ENCODE measurements at places on chromosomes 3 and 15.
A peak's percentile ranks its signal among the peaks of the same experiment; 100 is the strongest.

- no peak for DNase-seq
These were observed 325.2 kb downstream of the ZBBX start for GRCh38 chr3:167054926-167055325.

- DNase-seq: no peak
These were observed 6.0 kb downstream of the PHLDB2 start for GRCh38 chr3:111864821-111865656.

- DNase-seq: no peak
These were observed 5.5 kb upstream of the GP5 start for GRCh38 chr3:194404365-194405140.

DNA sequence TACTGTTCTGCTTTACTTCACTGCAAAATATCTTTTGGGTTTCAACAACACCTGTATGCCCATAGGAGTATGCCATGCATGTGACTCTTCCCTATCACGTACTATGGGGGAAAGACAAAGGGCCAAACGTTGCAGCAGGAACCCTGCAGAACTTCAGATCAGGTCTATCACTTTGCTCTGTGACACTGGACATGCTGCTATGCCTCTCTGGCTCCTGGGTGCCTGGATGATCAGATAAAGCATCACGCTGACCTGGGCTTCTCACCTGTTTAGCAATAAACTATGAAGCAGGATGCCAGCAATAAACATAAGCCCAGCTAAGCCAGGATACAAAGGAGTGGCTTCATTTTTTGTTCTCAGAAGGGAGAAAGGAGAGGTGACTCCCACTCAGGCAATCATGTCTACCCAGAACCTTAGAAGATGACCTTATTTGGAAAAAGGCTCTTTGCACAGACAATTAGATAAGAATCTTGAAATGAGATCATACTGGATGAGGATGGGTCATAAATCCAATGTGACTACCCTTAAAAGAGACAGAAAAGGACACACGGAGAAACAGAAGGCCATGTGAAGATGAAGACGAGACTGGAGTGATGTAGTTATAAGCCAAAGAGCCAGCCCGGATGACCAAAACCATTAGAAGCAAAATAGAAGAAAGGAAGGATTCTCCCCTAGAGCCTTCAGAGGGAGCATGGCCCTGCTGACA is 19.3 kb downstream of the POMGNT2 start:
- DNase-seq: no peak

DNA sequence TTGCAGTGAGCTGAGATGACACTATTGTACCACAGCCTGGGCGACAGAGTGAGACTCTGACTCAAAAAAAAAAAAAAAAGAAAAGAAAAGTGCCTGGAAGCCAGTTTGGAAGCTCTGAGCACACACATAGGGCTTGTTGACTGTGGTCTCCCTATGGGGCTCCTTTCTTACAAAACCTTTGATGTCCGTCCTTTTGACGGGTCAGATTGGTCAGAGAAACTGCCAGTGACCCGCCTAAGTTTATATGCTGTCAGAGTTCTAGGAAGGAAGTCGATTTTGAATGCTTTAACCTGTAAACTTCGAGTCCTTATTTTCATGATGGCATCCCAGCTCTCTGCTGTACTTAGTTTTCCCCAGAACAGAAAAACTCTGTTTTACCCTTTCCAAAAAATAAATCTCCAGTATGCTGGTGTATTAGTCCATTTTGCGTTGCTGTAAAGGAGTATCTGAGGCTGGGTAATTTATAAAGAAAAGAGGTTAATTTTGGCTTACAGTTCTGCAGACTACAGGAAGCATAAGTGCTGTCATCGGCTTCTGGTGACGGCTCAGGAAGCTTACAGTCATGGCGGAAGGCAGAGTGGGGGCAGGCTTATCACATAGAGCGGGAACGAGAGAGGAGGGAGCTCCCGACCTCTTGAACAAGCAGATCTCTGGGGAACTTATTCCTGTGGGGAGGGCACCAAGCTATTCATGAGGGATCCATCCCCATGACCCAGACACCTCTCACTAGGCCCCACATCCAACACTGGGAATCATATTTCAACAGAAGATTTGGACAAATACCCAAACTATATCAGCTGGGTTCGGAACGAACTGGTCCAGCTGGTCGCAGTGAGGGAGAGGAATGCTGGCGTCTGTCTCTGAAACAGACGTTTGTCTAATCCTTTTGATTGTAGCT is 72.3 kb downstream of the LMLN start:
- DNase-seq: no peak

DNA sequence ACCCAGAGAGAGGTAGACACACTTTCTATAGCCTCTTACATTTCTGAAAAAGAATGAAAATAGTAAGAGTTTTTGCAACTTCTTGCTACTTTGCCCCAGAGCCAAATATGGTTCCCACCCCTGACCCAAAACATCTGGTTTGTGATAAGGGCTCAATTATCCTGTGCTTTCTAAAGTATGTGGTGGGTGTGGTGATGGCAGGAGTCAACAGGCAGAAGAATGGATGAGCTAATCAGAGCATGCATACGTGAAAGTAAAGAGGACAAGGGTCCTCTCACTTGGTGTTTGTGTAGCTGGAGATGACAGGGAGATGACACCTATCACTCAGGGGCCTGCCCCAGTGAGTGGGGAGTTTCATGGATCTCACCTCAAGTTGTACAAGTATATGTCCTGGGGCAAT is 19.1 kb downstream of the KBTBD8 start:
- DNase-seq: no peak

DNA sequence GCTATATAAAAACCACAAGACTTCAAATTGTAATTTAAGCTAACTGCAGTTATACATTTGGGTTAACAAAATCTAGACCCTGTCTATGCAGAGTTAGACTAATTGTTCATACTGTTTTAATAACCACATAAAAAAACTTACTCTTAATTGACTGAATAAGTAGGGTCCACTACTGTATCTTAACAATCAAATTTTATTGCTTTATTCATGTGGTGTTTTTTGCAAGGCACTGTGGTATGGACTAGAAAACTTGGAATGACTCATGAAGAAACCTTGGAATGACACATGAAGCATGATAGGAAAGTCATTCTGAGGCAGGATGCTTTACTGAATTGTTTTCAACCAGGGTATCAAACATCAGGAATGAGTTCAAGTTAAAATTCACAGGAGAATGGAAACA is 2.3 kb downstream of the SERP1 start:
- DNase-seq: no peak

- DNase-seq: no peak
These were observed 1561.6 kb downstream of the OTOL1 start for GRCh38 chr3:163058031-163058854.

DNA sequence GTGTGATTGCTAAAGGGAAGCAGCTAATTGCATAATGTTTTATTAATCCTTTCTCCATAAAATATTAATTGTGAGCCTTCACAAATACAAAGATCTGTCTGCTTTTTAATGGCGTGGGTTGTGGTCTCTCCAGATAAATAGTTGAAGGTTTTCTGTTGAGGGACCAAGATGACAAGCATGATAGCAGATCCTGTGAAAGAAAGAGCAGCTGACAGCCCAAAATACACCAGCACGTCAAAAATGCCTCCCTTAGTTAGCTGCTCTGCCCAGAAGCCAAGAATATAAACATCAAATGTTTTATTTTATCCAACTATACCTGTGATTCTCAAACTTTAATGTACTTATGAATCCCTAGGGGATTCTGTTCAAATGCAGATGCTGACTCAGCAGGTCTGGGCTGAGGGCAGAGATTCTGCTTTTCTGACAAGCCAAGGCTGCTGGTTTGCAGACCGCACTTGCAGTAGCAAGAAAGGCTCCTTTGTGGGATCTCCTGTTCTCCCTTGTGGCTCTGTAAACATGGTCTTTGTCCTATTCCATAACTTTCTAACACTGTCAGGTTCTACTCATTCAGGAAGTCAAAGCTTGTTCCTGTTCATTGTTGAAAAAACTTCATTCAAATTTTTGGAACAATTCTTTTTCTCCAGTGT is 119.1 kb upstream of the SLC25A36 start:
- DNase-seq: no peak

DNA sequence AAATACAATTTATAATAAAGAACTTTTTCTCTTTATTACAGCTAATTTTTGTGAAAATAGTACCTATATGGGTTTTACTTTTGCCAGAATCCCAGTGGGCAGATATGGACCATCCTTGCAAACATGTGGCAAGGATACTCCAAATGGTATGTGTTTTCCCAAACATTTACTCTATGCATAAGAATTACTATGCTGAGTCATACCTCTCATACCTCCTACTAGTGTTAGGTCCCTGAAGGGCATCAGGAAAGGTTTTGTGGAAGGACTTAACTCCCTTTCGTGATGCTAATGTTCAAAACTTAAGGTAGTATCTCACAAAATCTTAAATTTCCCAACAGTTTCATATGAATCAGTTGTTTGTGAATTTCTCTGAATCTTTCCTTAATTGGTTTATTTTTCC is 21.3 kb downstream of the ADGRG7 start:
- no peak for DNase-seq

GRCh38 chr3:72985576-72985975 is 11.0 kb upstream of the PPP4R2 start:
- no peak for DNase-seq

GRCh38 chr15:63490345-63491034 is 13.9 kb upstream of the USP3 start:
- DNase-seq: no peak

GRCh38 chr3:133578548-133579191 is 5.2 kb downstream of the CDV3 start:
- DNase-seq: no peak

DNA sequence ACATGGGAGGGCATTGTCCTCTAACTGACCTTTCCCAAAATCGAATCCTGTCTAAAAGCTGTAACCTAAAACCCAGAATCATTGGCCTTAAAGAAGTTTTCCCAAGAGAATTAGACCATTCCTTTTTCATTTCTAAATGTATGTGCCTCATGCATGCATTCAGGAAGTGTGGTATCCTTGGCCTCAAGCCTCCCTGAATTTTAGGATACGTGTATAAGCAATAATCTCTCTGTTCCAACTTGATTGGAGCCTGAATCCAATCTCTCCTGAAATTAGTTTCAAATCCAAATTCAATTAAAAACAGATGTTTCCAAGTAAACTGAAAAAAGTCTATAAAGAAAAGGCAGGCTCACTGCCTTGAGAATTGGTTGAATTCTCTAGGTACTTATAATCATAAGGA is 86.0 kb upstream of the VEPH1 start:
- no peak for DNase-seq

DNA sequence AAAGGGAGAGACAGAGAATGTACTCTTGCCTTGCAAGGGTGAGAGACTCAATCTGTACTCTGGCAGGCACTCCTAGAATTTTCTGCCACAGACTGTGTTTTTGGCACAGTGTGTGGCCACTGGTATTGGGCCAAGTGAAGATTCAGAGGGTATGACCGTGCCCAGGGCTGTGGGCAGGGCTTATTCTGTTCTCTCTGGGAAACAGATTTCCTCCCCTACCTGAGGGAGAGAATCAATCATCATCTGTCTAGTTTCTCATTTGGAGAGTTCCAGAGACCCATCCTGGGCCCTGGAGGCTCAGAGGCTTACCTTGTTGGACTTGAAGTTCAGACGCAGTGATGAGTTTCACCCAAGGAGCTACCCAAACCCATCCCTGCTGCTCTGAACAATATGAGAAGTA is 28.2 kb downstream of the CSTA start:
- DNase-seq: peak; percentile 61

DNA sequence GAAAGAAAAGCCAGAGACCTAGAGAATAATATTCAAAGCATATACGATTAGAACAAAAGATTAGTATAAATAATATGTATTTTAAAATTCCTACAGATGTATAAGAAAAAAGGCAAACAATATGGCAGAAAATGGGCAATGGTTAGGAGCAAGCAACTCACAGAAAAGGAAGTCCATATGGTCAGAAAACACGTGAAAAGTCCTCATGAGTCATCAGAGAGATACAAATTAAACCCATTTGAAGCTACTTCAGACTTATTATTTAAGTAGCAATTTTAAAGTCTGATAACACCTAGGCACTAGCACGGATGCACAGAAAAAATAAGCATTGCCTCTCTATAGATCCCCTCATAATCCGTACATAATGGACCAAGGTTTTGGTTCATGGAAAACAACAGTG is 25.6 kb downstream of the SLC7A14 start:
- DNase-seq: no peak

- DNase-seq: no peak
These were observed 201.5 kb downstream of the SOX2 start for GRCh38 chr3:181913254-181913653.

GRCh38 chr15:31345606-31346366 is 19.2 kb downstream of the KLF13 start:
- no peak for DNase-seq

- DNase-seq: no peak
These were observed 339.7 kb upstream of the NR2F2 start for GRCh38 chr15:95990833-95991232.

DNA sequence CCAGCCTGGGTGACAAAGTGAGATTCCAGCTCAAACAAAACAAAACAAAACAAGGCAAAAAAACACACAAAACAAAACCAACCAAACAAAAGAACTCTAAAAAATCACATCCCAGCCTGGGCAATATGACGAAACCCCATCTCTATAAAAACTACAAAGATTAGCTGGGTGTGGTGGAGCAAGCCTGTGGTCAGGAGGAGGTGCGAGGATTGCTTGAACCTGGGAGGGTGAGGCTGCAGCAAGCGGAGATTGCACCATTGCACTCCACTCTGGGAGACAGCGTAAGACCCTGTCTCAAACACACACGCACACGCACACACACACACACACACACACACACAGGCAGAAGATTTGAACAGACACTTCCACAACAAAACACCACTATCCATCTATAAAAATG is 99.6 kb downstream of the SHQ1 start:
- DNase-seq: no peak

- DNase-seq: no peak
These were observed 52.0 kb downstream of the LPP start for GRCh38 chr3:188205992-188206416.

GRCh38 chr3:188315553-188315952 is 161.6 kb downstream of the LPP start:
- DNase-seq: no peak

DNA sequence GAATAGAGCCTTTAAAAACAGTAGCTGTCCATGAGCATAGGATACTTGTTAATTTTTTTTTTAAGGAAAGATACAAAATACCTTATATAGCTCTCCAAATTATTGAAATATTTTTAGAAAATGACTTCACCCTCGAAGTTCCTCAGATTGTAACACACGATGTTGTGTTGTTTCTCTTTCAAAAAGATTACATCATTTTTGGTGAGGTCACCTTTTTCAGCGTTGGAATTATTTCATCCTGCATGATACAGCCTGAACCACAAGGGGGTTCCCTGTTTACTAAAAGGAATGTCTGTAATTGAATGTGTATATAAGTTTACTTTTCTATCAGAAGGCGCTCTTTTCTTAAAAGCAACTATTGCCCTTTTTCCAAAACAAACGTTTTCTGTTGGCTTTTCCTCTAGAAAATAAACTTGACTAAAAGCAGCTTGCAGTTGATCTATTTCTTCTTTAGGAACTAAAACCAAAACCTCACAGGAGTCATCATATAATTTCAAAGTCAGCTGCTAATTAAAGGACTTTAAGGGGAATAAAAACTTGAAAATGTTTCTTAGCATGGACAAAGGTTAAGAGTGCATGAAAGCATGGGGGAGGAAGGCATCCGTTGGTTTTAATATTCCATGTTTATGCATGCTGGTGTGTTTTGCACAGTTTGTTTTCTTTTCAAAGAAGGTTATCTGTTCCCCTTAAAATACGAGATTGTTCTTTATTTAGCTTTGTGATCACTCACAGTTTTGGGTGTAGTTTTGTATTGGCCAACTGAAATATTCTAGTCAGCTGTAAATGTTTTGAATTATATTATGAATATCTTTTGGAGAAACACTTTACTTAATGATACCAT is 29.4 kb downstream of the LYSMD4 start:
- no peak for DNase-seq

Data from breast epithelium (tissue), 4 donors.